ENCODE measurements at places on chromosomes 5 and 9. TPM values are rescaled to one million over a fixed set of nuclear protein-coding genes. Genes with fewer than 3 reads are reported as not detected.

- no peaks in the 10 kb centered on the region for H3K4me1 ChIP-seq
- no peaks in the 10 kb centered on the region for H3K36me3 ChIP-seq
- H3K27ac ChIP-seq = no peak overlapping the region
- no peaks in the 10 kb centered on the region for H3K27me3 ChIP-seq
- no peak overlapping the region for H3K4me3 ChIP-seq
Observed at GRCh38 chr9:31868830-31869229, 515.6 kb upstream of the ACO1 start.

IFNA13 gene
- total RNA-seq = not detected

GRCh38 chr5:150570333-150570732 is 62.4 kb downstream of the NDST1 start:
- H3K27ac ChIP-seq = no peak overlapping the region
- H3K4me1 ChIP-seq = peaks cover 6% of the 10 kb centered on the region
- H3K36me3 ChIP-seq = no peaks in the 10 kb centered on the region
- H3K4me3 ChIP-seq = no peak overlapping the region
- no peak for DNase-seq

GARIN3 gene
- total RNA-seq = not detected

DNA sequence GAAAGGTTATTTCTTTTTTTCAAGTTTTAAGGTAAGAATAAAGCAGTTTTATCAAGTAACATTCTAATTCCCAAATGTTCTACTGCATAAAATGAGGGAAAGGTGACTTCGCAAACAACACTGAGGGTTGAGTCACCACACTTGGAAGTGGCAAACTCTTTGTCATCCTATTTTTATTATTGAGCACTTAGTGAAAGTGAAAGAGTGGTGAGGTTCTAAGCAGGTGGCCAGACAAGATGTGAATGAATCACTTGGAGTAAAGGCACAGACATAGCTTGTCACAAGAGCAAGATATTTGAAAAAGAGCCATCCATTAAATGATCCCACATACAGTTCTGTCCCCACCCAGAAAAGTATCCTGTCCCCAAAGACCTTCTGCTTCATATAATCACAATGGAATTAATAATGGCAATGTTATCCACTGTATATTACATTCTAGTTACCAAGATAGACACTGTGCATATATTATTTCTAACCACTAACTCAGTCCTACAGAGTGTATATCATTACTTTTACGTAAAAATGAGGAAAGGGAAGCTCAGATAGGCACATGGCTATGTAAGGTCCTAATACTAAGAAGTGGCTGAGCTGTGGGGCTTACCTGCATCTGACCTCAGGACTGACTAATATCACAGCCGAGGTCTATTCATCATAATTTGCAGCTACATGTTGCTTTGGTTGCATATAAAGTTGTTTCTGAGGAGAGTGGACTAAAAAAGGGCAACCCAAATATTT is 730.4 kb upstream of the MEF2C start:
- no peaks in the 10 kb centered on the region for H3K36me3 ChIP-seq
- H3K27me3 ChIP-seq = no peaks in the 10 kb centered on the region
- no peak for DNase-seq

MZB1 gene
- total RNA-seq = 1.0 TPM

DNA sequence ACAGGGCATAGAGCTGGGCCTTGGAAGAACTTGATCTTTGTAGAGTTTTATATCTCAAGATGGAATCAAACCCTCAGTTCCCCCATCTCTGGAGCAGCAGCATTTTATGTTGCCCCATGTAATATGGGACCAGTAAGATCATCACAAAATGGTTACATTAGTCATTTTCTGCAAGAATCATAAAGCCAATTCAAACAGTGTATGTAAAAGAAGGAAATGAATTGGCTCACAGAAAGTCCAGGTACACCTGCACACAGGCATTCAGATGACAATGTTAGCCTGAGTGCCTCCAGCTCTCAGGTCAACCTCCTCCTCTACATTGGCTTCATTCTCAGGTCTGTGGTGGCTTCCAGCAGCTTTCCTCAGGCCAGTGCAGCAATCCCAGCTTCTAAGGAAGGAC is 35.1 kb downstream of the CYFIP2 start:
- no peak for DNase-seq
- no peaks in the 10 kb centered on the region for H3K36me3 ChIP-seq
- no peak overlapping the region for H3K27ac ChIP-seq
- H3K27me3 ChIP-seq = no peaks in the 10 kb centered on the region

- no peak overlapping the region for H3K4me3 ChIP-seq
- no peaks in the 10 kb centered on the region for H3K36me3 ChIP-seq
- no peaks in the 10 kb centered on the region for H3K4me1 ChIP-seq
- no peaks in the 10 kb centered on the region for H3K27me3 ChIP-seq
Observed at GRCh38 chr9:89405826-89406225, 87.5 kb downstream of the SECISBP2 start.

DNA sequence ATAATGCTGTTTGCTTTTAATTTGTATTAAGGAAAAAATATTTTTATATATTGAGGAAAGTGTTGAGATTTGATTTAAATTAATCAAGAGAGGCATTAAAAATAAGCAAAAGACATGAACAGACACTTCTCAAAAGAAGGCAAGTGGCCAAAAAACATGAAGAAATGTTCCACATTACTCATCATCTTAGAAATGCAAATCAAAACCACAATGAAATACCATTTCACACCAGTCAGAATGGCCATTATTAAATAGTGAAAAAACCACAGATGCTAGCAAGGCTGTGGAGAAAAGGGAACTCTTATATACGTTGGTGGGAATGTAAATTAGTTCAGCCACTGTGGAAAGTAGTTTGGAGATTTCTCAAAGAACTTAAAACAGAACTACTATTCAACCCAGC is 45.9 kb downstream of the RANBP17 start:
- no peaks in the 10 kb centered on the region for H3K36me3 ChIP-seq
- no peak overlapping the region for H3K4me3 ChIP-seq
- no peaks in the 10 kb centered on the region for H3K4me1 ChIP-seq
- H3K27me3 ChIP-seq = no peaks in the 10 kb centered on the region

GRCh38 chr9:130026583-130027340 is 16.2 kb downstream of the FNBP1 start:
- no peaks in the 10 kb centered on the region for H3K27me3 ChIP-seq
- no peaks in the 10 kb centered on the region for H3K36me3 ChIP-seq

DNA sequence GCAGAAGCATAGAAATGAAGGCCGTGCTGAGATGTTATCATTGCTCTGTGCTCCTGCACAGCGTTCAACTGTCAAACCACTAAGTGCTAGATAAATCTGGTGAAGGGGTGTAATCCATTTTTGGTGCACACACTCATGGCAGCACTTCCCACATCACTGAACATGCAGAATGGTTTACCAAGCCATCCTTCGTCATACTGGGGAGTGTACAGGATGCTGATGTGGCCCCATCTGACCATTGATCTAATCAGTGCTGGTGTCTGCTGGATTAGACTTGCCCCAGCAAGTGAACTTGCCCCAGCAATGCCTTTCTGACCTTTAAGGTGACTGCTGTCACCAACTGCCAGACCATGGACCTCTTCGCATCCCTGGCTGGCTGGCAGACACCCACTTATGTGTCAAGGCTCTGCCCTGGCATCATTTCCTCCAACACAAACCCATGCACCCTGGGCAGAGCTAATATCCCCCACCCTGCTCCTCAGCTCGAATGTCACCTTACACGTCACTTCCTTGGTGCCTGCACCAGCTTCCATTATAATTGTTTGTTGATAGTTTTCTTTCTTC is 4.2 kb upstream of the SEMA4D start:
- H3K27me3 ChIP-seq = no peaks in the 10 kb centered on the region
- H3K36me3 ChIP-seq = no peaks in the 10 kb centered on the region
- peaks cover 27% of the 10 kb centered on the region for H3K4me1 ChIP-seq
- H3K4me3 ChIP-seq = no peak overlapping the region

TMEFF1 gene
- total RNA-seq = 0.14 TPM

BTNL3 gene
- total RNA-seq = not detected

GRCh38 chr5:159286420-159287035 is 23.4 kb downstream of the UBLCP1 start:
- no peak for DNase-seq
- no peaks in the 10 kb centered on the region for H3K4me1 ChIP-seq
- no peaks in the 10 kb centered on the region for H3K27me3 ChIP-seq
- no peak overlapping the region for H3K27ac ChIP-seq
- no peak overlapping the region for H3K4me3 ChIP-seq
- no peaks in the 10 kb centered on the region for H3K36me3 ChIP-seq

Data from adrenal gland (tissue), 19 donors.